GM12878 (cell line): ENCODE measurements at places on chromosomes 12 and 14. TPM values are rescaled to one million over a fixed set of nuclear protein-coding genes. Genes with fewer than 3 reads are reported as not detected.

DNA sequence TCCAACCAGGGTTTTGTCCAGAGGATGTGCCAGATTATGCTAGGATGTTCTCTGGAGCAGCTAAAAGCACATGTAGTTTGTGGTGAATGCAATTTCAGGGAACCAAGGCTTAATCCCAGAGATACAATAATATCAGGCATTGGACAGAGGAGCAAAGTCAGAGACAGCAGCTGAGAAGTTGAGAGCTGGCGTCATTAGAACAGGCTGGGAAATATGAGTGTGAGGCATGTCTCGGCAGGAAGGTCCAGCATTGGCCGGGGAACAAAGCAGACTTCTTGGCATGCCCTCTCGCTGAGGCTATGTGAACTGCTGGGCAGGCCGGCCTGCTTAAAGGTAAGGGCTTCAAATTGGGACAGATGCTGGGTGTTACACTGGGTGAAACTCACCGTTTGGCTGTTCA lies 125.4 kb downstream of the CAND1 start:
- H3K4me3 ChIP-seq, result no peak overlapping the region
- no peak overlapping the region for H3K27ac ChIP-seq
- H3K36me3 ChIP-seq, result no peaks in the 10 kb centered on the region
- no peak for DNase-seq

DNA sequence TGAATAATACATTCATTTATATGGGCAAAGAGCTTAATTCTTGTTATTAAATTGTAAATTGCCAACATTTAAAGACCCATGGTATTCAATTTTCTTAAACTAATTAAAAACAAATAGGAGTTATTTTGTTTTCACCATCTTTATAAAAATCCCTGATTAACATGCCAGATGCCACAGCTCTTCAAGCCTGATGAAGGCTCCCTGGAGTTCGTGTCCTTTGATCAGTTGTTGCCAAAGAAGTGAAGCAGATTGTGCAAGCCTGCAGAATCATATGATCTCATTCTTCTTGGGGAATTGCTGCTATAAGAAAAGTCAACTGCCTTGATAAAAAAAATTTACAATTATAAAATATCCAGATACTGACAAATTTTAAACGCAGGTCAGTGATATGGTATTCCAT lies 288.3 kb upstream of the PPFIA2 start:
- H3K4me3 ChIP-seq, result no peak overlapping the region
- no peaks in the 10 kb centered on the region for H3K27me3 ChIP-seq
- H3K27ac ChIP-seq, result no peak overlapping the region
- no peak for DNase-seq

- H3K4me1 ChIP-seq, result peaks cover 33% of the 10 kb centered on the region
- no peak for DNase-seq
- H3K27ac ChIP-seq, result peak overlapping the region; percentile 50
- no peaks in the 10 kb centered on the region for H3K36me3 ChIP-seq
- H3K4me3 ChIP-seq, result no peak overlapping the region
Measured at GRCh38 chr12:95205685-95206084, 11.6 kb downstream of the FGD6 start.

DNA sequence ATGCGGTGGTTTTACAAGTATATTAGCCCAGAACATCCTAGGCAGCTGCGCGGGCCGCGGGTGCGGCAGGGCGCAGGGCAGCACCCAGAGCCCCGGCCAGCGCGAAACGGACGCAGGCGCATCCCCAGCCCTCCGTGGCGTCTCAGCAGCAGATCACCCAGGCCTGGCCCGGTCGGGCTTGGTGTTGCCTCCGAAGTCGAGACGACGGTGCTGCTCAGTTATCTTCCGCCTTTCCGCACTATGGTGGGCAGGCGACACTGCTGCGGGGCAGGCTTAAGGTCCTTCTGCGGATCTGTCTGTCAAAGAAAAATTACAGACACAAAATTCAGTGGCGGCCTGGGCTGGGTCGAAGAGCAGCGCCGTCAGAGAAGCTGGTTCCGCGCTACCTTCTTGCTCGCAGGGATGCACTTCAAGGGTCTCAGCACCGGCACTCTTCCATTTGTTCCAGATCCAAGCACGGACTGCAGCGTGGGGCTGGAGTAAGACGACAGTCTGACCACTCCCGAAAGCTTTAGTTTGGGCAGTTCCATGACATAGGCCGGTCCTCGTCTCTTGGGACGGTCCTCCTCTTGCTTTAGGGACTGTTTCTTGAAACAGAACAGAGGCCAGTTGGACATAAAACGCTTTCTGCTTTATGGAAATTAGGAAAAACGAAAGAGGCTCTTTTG lies 75.8 kb downstream of the MOK start:
- H3K4me3 ChIP-seq, result no peak overlapping the region
- H3K27me3 ChIP-seq, result no peaks in the 10 kb centered on the region; the same call in 1 of the 2 replicates
- no peak overlapping the region for H3K27ac ChIP-seq

GRCh38 chr12:126915309-126915708 lies 1351.7 kb upstream of the TMEM132C start:
- no peaks in the 10 kb centered on the region for H3K36me3 ChIP-seq
- H3K27me3 ChIP-seq, result no peaks in the 10 kb centered on the region
- no peak overlapping the region for H3K27ac ChIP-seq
- no peak for DNase-seq
- H3K4me3 ChIP-seq, result no peak overlapping the region

Gene C14orf180
- not detected in 2 replicates for polyA plus RNA-seq

DNA sequence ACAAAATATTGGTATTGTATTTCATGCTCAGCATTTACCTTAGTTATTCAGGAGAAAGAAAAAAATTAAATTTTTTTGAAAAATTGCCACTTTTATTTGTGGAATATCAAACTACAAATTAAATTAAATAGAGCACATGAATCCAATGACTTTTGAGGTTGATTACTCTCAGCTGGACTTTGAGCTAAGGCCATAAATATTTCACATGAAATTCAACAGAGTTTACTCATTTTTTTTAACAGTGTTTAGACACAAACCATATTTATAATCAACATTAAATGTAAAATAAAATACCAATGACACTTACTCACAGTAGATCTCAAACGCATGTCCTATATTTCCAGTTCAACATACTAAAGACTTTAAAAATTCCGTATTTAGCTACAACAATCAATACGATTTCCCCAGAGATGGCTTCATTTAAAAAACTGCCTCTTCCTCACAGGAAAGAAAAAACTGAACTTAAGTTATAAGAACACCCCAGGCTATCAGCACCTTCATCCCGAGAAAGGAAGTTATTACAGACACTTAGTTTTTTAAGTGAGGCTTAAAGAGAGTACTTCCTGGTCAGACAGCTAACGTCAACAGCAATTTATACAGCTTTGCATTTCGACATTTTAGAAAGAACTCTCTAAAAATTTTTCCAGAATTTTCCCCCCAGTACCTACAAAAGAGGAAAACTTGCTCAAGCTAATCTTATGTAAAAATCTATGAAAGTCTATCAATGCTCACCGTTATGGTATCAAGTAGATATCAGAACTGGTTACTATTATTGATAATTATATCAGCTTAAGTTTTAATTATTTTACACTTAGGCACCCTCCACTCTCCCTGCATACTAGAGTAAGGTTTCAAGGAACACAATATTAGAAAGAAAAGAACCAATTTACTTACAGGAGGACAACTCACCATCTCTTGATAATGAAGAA lies 13.8 kb downstream of the TAOK3 start:
- no peaks in the 10 kb centered on the region for H3K27me3 ChIP-seq
- H3K4me1 ChIP-seq, result peaks cover 6% of the 10 kb centered on the region; the same call in 1 of the 2 replicates
- peak overlapping the region; percentile 89 for H3K27ac ChIP-seq
- peak overlapping the region; percentile 67 for H3K4me3 ChIP-seq
- peaks cover 4% of the 10 kb centered on the region; the same call in 1 of the 2 replicates for H3K36me3 ChIP-seq

Gene PLBD1
- 0.25 and 0.39 TPM in 2 replicates for polyA plus RNA-seq

Gene RDH12
- not detected in 2 replicates for polyA plus RNA-seq

DNA sequence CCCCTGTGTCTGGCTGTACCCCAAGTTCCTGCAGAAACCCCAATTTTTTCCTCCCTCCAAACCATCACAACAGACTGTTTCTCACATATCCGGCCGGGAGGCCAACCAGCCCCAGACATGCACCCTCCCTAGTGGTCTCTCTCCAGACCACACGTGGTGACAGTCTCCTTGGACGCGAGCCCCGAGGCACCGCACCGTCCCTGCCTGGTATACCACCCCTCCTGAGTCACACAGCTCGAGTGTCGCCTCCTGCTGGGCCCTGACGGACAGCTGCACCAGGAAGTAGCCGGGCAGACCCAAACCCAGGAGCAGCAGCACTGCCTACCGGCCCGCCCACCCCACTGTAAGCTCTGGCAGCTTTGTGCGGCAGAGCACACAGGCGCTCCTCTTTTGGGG lies 97.4 kb downstream of the RFLNA start:
- no peak for DNase-seq
- H3K4me3 ChIP-seq, result no peak overlapping the region
- peak overlapping the region; percentile 73 for H3K27ac ChIP-seq
- no peaks in the 10 kb centered on the region; the same call in 1 of the 2 replicates for H3K36me3 ChIP-seq

DNA sequence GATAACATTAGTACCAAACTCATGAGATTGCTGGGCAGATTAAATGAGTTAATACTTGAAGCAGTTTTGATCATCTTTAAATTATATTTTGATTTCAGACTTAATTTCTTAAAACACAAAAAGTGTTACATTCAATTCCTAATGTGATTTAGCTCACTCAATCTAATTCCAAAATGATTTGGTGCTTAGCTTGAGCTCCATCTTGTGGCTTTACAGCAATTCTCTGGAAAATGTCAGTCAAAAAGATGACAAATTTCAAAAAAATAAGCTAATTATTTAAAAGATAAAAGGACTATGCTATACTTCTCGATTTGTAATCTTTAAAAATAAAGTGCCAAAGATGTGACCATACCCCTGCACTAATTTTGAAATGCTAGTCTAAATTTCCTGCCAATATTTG lies 10.1 kb downstream of the LLPH start:
- no peak overlapping the region for H3K27ac ChIP-seq
- DNase-seq, result no peak
- no peak overlapping the region for H3K4me3 ChIP-seq
- H3K27me3 ChIP-seq, result no peaks in the 10 kb centered on the region

DNA sequence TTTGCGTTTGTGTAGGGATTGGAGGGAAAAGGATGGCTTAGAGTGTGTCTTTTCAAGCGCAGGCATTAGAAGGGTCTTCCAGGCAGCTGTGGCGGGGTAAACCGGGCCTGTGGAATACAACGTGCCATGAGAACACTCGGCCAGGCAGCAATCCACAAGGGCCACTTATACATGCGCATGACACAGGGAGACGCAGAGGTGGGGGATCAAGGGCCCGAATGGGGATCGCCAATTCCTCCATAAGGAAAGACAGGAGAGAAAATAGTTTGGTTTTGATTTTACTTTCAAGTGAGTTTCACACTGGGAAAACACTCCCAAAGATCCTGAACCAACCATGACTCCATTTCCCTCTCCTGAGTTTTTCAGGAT lies 71.6 kb downstream of the SPRING1 start:
- DNase-seq, result no peak
- no peaks in the 10 kb centered on the region for H3K4me1 ChIP-seq
- no peaks in the 10 kb centered on the region for H3K36me3 ChIP-seq
- no peak overlapping the region for H3K4me3 ChIP-seq
- H3K27ac ChIP-seq, result no peak overlapping the region
- no peaks in the 10 kb centered on the region; the same call in 1 of the 2 replicates for H3K27me3 ChIP-seq

DNA sequence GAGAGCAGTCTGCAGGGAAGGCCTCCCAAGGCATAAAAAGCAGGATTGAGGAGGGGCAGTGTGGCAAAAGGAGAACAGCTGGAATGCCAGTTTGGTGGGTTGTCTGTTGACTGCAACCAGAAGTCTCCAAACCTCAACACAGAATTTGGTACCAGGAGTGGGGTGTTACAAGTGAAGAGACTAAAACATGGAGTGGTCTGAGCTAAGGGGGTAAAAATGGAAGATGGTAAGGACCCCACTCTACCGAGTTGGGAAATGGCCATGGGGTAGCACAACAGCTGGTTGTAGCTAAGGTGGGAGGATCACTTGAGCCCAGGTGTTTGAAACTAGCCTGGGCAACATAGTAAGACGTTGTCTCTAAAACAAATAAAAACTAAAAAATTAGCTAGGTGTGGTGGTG lies 17.8 kb upstream of the KLC1 start:
- H3K4me3 ChIP-seq, result no peak overlapping the region
- no peak overlapping the region for H3K27ac ChIP-seq
- no peaks in the 10 kb centered on the region for H3K36me3 ChIP-seq
- no peaks in the 10 kb centered on the region for H3K27me3 ChIP-seq
- no peak for DNase-seq
- peaks cover 13% of the 10 kb centered on the region for H3K4me1 ChIP-seq

- no peak overlapping the region for H3K4me3 ChIP-seq
- H3K4me1 ChIP-seq, result no peaks in the 10 kb centered on the region
- no peaks in the 10 kb centered on the region for H3K27me3 ChIP-seq
- H3K27ac ChIP-seq, result no peak overlapping the region
- no peak for DNase-seq
Measured at GRCh38 chr14:71166180-71166837, 259.1 kb downstream of the PCNX1 start.

Gene DNAI7
- polyA plus RNA-seq, result 0.29 TPM in 1 of 2 replicates, not detected in the other

Gene RNASE7
- polyA plus RNA-seq, result not detected in 2 replicates
